Tibial nerve (tissue), 4 donors: ENCODE measurements at places on chromosomes 7 and 10. TPM values are rescaled to one million over a fixed set of nuclear protein-coding genes. Genes with fewer than 3 reads are reported as not detected.

DNA sequence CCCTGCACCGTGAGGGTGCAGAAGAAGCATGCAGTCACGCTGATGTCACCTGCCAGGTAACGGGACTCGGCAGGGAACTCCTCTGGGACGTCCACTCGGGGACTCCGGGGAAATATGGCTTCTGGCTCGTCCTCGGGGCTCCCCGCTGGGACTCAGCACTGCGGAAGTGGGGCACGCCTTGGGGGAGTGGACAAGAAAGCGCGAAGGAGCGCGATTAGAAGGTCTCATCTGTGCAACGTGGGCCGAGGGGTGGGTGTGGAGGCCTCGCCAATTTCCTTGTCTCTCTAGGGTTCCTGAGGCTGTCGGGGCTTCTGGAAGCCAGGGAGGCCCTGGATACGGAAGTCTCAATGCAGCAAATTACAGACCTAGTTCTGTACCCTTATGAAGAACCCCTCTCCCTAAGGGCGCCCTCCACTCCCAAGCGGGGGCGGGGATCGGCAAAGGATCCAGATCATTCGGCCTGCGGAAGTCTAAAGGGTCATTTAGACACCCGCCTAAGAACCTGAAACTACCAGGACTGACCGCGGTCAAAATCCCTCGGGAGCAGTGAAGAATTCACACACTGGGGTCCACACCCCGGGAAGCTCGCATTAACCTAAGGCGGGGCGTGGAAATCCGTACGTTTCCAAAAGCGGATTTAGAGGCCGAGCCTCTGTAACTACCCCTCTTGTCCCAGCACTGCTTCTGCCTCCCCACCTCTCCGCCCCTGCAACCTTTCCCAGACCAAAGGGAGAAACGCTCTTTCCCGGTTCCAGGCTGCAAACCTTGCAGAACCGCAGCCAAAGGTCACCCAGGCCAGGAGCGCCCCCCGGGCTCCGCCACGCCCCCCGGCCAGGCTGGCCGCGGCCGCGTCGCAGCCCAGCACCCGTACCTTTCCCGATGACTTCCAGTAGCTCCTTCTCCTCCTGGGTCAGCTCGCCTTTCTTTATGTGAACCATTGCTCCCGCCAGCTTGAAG lies 640 bp downstream of the ANKMY2 start:
- peak overlapping the region; percentile 83 for H3K4me3 ChIP-seq
- peak; percentile 25 for DNase-seq
- no peaks in the 10 kb centered on the region for H3K36me3 ChIP-seq
- H3K27me3 ChIP-seq: no peaks in the 10 kb centered on the region
- H3K27ac ChIP-seq: peak overlapping the region; percentile 97

DNA sequence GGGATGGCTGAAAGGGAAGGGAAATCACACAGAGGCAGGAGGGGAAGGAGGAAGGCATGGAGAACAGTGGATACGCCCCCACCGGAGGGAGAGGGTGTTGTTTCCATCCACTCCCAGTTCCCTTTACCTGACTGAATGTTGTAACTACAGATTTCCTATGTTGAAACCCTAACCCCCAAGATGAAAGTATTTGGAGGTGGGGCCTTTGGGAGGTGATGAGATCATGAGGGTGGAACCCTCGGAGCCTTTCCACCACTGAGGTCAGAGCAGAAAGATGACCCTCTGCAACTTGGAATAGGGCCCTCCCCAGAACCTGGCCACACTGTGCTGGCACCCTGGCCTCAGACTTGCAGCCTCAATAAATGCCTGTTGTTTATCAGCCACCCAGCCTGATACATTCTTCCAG lies 48.6 kb upstream of the CNPY1 start:
- H3K27me3 ChIP-seq: no peaks in the 10 kb centered on the region
- H3K36me3 ChIP-seq: no peaks in the 10 kb centered on the region
- no peak for DNase-seq
- H3K4me1 ChIP-seq: no peaks in the 10 kb centered on the region
- no peak overlapping the region for H3K4me3 ChIP-seq

DNA sequence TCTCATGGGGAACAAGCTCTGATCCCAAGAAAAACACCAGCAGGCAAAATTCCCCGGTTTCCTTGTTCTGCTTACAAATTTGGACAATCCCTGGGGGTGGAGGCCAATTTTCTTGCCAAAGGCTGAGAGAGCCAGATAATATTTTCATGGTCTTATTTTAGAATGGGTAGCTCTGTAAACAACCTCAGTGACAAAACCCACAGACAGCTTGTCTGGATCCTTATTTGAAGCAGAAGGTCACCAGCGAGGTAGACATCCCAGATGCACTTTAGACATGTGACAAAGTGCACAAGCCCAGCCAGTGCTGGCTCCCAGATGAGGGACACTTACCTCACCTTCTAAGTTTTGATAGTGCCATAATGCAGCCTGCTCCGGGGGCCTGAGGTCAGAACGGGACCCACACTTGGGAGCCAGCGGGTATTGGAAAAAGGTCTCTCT lies 102.6 kb upstream of the DDC start:
- H3K27me3 ChIP-seq: no peaks in the 10 kb centered on the region
- no peak for DNase-seq
- no peak overlapping the region for H3K4me3 ChIP-seq
- peaks cover 27% of the 10 kb centered on the region for H3K4me1 ChIP-seq

GRCh38 chr7:34457329-34457728 lies 200.7 kb upstream of the NPSR1 start:
- no peaks in the 10 kb centered on the region for H3K4me1 ChIP-seq
- no peaks in the 10 kb centered on the region for H3K36me3 ChIP-seq
- no peak for DNase-seq

- H3K36me3 ChIP-seq: no peaks in the 10 kb centered on the region
- H3K27ac ChIP-seq: no peak overlapping the region
- no peak for DNase-seq
- no peaks in the 10 kb centered on the region for H3K27me3 ChIP-seq
- H3K4me3 ChIP-seq: no peak overlapping the region
- no peaks in the 10 kb centered on the region for H3K4me1 ChIP-seq
Observed at GRCh38 chr10:121851786-121852185, 76.0 kb downstream of the ATE1 start.

DNA sequence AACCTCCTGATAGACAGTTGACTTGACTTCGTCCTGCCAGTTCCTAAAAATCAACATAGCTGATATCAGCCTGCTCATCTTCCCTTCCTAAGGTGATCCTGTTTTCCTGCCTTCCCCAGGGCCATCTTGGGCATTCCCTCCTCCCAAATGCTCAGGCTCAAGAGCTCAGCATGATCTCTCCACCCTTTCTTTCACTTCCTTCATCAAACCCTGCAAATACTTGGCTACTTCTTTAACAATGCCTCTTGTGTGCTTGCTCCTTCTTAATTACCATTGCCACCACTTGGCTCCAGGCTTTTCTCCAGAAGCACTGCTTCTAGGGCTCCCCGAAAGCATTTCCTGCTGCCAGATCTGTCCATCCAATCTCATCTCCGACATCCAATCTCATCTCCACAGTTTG lies 7.3 kb downstream of the FSCN3 start:
- no peaks in the 10 kb centered on the region for H3K4me1 ChIP-seq
- H3K4me3 ChIP-seq: no peak overlapping the region
- H3K27ac ChIP-seq: no peak overlapping the region
- no peak for DNase-seq
- H3K36me3 ChIP-seq: no peaks in the 10 kb centered on the region

GRCh38 chr7:122155566-122155965 lies 11.5 kb upstream of the AASS start:
- no peaks in the 10 kb centered on the region for H3K4me1 ChIP-seq
- no peak for DNase-seq
- H3K4me3 ChIP-seq: no peak overlapping the region
- H3K27me3 ChIP-seq: no peaks in the 10 kb centered on the region

GRCh38 chr10:118020365-118020764 lies 26.4 kb downstream of the RAB11FIP2 start:
- H3K27me3 ChIP-seq: no peaks in the 10 kb centered on the region
- H3K36me3 ChIP-seq: no peaks in the 10 kb centered on the region
- no peaks in the 10 kb centered on the region for H3K4me1 ChIP-seq
- no peak for DNase-seq
- H3K27ac ChIP-seq: no peak overlapping the region
- H3K4me3 ChIP-seq: no peak overlapping the region

IFIT1B gene
- not detected for total RNA-seq

RAMP3 gene
- 31.6 TPM for total RNA-seq

TAC1 gene
- total RNA-seq: 23.6 TPM

EBF3 gene
- total RNA-seq: 27.3 TPM
